ENCODE measurements at places on chromosomes 1 and 21.

GRCh38 chr1:204286831-204287421 lies 72.8 kb downstream of the PLEKHA6 start:
- DNase-seq = no peak

DNA sequence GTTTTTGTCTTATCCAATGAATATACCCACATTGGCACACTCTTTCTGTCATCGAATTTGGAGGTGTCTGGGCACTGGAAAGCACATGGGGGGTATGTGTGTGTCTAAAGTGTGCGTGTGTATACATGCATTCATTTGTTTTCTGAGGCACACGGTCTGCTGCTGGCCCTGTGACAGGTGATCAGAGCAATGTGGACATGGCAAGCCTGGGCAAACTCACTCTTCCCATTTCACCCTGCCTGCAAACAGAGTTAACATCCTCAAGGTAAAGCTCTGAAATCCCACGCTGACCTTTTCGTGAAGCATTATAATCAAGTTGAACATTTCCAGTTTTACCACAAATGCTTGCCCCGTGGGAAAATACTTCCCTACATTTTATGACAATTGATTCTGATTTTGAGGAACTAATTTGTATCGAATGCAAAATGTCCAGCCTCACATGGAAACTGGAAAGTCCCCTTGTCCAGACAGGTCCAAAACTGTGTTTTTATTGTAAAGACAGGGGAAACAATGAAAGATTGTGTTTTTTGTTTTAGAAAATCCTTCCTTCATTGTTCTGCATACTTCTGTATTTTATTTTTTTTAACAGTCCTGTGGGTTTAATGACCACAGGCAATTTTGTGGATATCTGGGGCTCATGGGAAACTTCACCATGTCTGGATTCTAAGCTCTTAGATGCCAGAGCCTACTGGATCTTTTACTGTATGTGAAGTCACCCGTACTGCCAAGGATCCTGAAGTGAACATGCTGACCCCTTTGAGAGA lies 160.9 kb downstream of the PBX1 start:
- DNase-seq = no peak

- no peak for DNase-seq
Measured at GRCh38 chr21:26096494-26097371, 73.8 kb downstream of the APP start.

GRCh38 chr1:228045871-228046270 lies 36.6 kb upstream of the ARF1 start:
- DNase-seq = no peak

- DNase-seq = no peak
Measured at GRCh38 chr1:196433000-196433399, 175.2 kb downstream of the KCNT2 start.

GRCh38 chr1:156692441-156692924 lies 12.9 kb downstream of the CRABP2 start:
- DNase-seq = no peak

DNA sequence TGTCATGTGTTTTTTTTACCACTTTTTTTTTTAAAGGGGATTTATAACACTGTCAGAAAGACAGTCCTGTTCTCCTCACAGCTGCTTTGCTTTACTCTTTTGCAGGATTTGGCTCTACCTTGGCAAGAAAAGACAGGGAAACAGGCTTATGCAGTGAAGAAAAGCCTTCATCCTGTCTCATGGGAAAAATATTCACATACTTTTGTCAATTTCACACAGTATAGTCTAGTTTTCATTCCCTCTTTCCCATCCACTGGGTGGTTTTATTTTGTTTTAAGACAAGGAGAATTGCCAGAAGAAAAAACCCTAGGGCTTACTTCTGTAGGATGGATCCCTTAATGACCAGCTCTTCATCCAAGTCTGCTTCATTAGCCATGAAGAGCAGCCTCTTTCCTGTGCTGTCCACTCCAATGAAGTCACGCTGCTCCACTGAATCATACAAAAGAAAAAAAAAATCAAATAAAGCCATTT lies 60.0 kb downstream of the EIF2B3 start:
- DNase-seq = peak; percentile 27

GRCh38 chr1:168725831-168726230 lies 3.2 kb downstream of the DPT start:
- no peak for DNase-seq

DNA sequence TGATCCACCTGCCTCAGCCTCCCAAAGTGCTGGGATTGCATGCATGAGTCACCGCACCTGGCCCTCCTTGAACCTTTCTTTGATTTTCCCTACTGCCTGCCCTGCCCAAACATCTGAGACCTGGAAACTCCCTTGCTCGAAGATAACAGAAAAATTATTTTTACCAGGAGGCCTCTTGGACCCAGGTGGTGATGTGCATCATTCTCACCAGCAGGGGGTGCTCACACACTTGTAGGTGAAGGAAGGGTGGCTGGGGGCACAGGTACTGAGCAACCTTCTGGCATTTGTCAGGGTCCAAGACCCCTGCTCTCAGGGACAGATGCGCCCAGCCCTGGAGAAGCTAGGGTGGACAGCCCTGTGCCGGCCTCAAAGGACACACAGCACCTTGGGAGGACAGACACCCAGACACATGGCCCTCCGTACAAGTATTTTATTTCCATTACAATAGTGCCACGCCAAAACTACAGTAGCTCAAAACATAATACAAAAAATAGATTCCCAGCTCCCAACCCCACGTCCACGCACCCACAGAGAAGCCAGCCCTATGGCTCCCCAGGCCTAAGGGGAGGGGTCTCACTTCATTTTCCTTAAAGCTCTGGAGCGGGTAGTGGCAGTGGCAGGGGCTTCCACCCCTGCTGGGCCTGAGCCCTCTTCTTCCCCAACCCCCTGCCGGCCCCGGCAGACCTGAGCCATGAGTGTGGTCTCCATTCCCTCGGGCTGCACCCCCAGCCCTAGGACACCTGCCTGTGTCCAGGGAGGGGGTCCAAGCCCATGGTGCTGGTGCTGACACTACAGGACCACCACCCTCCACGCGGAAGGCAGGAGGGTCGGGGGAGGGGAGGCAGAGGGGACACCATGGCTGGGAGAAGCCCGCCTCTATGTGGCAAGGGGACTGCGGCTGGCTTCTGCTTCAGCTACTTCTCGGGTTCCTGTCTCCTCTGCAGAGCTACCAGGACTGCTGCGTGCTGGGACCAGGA lies 40.4 kb upstream of the EIF4G3 start:
- no peak for DNase-seq

GRCh38 chr1:2300851-2301606 lies 72.9 kb downstream of the SKI start:
- DNase-seq = peak; percentile 81

GRCh38 chr1:206717674-206717989 lies 32.9 kb downstream of the MAPKAPK2 start:
- no peak for DNase-seq

DNA sequence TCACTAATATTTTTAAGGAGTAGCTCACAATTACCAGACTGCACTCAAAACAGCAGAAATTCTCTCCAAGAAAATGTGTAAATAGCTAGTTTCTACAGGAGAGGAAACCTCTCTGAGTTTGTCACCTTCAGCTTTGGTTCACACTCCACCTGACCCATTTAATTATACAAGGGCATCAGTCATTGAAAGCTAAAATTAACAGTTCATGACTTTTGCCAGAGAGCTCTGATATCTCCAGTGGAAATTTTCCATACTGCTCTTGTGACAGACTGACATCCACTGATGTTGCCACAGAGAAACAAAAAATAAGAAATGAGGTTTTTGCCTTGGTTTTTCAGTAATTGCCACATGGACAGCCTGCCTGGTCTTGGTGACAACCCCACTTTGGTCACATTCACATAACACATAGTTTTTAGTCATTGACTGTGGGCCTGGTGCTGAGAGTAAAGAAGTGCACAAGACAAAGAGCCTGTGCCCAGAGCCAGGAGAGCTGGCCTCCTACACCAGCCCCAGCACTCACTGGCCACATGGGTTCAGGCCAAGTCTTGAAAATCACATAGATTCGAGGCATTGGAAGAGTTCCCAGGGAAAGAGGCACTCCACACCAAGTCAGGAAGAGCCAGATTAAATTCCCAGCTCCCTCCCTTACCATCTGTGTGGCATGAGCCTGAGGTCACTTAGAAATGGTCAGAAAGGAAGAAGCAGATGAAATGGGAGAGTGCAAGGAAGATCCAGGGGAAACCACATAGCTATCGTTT lies 13.8 kb upstream of the SIM2 start:
- DNase-seq = no peak

- DNase-seq = no peak
Measured at GRCh38 chr1:164337394-164337793, 221.6 kb upstream of the PBX1 start.

GRCh38 chr1:184739070-184739469 lies 15.6 kb downstream of the EDEM3 start:
- no peak for DNase-seq

DNA sequence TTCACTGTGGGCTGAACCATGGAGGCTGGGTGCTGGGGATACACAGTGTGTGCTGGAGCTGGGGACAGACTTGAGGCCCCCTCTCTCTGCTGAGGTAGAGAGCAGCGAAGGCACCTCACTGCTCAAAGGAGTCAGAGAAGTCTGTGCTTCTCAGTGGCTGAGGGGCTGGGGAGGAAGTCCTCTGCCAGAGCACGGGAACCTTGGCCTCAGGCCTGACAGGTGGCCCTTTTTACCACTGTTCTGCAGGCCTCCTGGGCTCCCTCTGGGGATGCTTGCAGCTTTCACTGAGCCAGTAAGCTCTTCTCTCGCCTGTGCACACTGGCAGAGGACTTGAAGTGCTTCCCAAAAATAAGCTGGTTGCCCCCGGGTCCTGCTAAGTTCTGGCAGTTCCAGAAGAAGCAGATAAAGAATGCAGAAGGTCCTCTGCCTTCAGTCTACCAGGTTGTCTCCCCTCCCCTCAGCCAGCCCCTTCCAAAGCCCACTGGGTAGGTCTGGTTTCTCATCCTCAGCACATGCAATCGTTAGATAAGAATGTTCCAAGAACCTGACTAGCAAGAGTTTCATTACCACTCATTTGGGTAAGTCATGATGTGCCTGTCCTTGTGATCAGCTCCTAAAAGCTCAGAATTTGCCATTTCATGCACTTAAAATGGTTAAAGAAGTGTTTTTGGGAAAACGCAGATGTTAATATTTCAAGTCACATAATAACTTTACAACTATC lies 53.9 kb downstream of the TENT5C start:
- DNase-seq = no peak

DNA sequence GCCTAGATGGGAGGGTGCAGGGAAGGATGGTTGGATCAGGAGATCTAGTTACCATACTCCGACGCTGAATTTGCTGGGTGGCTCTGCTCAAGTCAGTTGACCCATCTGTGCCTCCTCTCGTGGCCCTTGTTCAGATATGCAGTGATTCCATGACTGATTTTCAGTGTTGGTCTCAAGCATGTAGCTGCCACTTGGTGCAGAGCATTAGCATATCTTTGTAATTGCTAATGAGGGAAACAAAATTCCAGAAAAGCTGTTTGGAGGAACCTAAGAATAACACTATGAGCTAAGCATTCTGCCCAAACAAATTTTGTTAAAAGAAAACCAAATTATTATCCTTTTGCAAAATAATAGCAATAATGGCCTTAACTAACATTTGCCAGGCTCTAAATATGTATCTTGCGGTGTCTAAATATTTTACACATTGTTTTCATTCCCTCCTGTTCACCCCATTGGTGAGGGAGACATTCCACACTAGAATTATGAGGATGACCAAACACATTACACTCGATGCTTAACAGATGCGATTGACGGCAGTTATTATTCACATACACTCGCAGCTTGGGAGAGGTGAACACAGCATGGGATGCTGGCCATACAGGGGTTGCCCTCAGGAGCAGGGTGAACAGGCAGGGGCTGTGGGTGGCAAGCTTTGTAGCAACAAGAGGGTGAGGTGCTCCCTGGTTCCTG lies 69.1 kb downstream of the KCNJ15 start:
- DNase-seq = no peak

DNA sequence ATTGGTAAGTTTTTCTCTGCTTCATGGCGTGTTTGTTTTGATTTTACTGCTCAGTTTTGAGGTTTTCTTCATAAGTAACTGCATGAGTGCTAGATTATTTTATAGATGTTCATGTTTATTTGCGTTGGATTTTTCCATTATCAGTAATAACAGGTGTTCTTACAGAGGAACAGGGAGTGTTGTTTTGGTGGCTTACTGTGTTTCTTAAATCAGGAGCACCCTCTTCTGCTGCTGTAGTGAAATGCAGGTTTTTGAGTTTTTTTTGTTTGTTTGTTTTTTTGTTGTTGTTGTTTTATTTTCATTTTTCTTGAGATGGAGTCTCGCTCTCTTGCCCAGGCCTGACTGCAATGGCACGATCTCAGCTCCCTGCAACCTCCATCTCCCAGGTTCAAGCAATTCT lies 32.6 kb downstream of the CTBS start:
- DNase-seq = no peak

- no peak for DNase-seq
Measured at GRCh38 chr1:91124290-91124985, 102.6 kb upstream of the ZNF644 start.

DNA sequence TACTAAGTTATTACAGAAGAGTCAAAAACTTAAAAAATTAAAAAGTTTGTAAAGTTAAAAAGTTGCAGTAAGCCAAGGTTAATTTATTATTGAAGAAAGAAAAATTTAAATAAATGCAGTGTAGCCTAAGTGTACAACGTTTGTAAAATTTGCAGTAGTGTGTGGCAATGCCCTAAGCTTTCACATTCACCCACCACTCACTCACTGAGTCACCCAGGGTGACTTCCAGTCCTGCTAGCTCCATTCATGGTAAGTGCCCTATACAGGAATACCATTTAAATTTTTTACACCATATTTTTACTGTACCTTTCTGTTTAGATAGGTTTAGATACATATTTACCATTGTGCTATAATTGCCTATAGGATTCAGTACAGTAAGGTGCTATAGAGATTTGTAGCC lies 88.6 kb downstream of the CTH start:
- DNase-seq = no peak

- DNase-seq = no peak
Measured at GRCh38 chr1:88742531-88742930, 58.5 kb downstream of the PKN2 start.

DNA sequence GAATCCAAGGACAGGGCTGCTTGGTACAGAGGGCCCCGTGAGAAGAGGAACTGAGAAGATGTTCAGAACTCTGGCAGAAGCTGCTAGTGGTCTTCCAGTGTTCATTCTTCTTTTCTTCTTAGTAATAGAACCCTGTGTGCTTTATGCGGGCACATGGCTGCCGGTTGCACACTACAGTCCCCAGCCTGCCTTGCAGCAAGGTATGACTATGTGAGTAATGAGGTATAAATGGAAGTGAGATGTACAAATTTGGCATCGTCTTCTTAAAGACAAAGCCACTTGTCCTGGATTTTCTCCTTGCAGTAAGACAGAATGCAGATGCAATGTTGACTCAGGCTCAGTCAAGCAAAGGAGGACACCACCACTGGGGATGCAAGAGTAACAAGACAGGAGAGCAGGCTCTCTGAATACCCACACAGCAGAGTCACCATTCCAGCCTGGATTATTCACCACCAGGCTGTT lies 15.0 kb upstream of the ATP1B1 start:
- no peak for DNase-seq

DNA sequence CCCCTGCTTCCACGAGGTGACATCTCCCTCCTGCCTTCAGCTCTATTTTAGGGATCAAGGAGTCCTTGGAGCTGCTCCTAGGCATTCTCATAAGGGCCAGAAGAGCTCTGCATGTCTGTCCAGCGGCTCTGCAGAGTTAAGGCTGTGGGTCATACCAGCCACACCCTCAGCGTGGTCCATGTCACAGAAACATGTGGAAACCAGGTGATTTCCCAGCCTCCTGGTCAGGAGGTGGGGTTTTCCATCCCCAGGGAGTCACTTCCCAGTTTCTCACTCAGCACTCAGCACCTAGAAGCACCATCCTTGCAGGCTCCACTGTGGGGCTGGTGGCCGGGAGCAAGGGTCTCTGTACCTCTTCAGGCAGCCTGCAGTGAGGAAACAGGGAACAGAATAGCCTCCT lies 1.4 kb upstream of the TNFRSF1B start:
- DNase-seq = no peak

All from right hindlimb (tissue), 1 donor.